Daoy (cell line): ENCODE measurements at places on chromosomes 6 and 20. TPM values are rescaled to one million over a fixed set of nuclear protein-coding genes. Genes with fewer than 3 reads are reported as not detected.

MYCT1 gene
- total RNA-seq: 0.06 and 0.15 TPM in 2 replicates

PXMP4 gene
- 0.74 and 0.92 TPM in 2 replicates for total RNA-seq

ZNF311 gene
- 0.74 and 2.1 TPM in 2 replicates for total RNA-seq

COL19A1 gene
- total RNA-seq: 0.06 TPM in 1 of 2 replicates, not detected in the other

EYA2 gene
- total RNA-seq: 1.7 and 3.8 TPM in 2 replicates

CLIC5 gene
- 0.11 TPM in 1 of 2 replicates, not detected in the other for total RNA-seq

TP53TG5 gene
- total RNA-seq: not detected in 2 replicates

MRPS26 gene
- total RNA-seq: 98.0 and 109 TPM in 2 replicates

DTD1 gene
- 80.6 and 107 TPM in 2 replicates for total RNA-seq

RSPO4 gene
- 2.1 TPM in 1 of 2 replicates, not detected in the other for total RNA-seq
